SK-MEL-5 (cell line): ENCODE measurements at places on chromosomes 7 and 10.

- DNase-seq = no peak
Observed at GRCh38 chr7:127782075-127782474, 130.1 kb downstream of the SND1 start.

DNA sequence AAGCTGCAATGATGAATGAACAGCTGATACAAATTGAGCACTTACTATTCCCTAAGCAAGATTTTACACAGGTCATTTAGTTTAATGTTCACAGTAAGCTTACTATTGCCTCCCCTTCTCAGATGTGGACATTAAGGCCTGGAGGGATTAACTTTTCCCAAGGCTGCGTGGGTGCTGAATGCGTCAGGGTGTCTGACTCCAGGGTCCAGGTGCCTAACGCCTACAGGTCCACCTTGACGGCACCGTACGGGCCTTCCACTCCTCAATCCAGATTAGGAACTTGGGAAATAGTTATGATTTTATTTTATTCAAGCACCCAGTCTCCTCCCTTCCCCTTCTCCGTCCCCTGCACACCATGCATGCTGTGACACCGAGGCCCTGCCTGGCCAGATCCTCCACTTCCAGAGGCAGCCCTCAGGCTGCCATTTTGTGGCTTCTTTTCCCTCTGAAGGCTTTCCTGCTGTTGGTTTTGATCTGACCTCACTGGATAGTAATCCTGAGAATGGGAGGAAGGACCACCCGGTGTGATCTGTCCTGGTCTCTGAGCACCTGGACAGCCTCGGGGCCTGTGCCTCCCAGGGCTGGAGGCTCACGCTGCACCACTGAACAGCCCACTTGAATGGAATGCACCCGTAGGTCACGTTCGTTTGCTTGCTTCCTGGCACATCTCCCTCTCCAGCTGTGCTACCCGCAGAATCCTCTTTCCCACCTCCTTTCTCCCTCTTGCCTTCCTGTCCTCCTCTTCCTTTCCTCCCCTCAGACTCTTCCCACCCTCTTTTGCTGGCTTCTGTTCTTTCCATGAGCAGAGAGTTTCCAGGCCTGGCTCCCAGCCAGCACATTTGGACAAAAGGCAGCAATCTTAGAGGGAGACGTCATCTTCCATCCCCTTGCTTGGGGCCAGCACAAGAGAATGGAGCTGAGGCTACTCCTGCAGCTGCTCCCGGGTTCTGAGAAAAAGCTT lies 14.4 kb downstream of the DENND2A start:
- peak; percentile 52 for DNase-seq

GRCh38 chr10:128064108-128064969 lies 61.9 kb downstream of the MKI67 start:
- peak; percentile 14 for DNase-seq

DNA sequence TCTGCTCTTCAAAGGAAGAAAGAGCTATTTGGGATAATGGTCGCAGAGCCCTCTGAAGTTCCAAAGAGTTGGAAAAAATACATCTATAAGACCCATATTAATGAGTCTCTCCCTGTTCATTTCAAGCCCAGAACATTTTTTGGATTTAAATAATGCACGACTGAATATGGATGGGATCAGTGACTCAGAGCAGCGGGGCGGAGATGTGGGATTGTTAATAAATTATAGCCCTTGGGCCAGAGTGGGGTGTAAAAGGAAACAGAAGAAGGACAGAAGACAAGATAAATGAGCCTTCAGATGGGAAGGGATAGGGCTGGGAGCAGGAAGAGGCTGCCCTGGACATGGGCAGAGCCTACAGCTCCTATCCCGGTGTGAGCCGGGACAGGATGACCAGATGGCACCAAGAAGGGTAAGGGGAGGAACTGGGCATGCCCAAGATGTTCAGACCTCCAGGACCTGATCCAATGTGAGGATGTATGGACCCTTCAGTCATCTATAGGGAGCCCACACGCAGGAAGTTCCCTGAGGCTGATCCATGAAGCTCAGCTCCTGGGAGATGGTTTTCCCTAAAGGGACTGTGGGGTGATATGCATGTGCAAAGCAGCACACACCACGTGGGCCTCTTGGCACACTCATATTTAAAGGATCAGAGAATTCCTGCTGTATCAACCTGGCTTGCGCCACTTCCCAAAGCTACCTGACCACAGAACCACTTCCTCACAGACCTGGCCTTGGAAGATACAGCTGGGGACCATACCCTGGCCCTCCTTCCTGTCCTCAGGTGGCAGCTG lies 96.1 kb upstream of the PLXNA4 start:
- no peak for DNase-seq

DNA sequence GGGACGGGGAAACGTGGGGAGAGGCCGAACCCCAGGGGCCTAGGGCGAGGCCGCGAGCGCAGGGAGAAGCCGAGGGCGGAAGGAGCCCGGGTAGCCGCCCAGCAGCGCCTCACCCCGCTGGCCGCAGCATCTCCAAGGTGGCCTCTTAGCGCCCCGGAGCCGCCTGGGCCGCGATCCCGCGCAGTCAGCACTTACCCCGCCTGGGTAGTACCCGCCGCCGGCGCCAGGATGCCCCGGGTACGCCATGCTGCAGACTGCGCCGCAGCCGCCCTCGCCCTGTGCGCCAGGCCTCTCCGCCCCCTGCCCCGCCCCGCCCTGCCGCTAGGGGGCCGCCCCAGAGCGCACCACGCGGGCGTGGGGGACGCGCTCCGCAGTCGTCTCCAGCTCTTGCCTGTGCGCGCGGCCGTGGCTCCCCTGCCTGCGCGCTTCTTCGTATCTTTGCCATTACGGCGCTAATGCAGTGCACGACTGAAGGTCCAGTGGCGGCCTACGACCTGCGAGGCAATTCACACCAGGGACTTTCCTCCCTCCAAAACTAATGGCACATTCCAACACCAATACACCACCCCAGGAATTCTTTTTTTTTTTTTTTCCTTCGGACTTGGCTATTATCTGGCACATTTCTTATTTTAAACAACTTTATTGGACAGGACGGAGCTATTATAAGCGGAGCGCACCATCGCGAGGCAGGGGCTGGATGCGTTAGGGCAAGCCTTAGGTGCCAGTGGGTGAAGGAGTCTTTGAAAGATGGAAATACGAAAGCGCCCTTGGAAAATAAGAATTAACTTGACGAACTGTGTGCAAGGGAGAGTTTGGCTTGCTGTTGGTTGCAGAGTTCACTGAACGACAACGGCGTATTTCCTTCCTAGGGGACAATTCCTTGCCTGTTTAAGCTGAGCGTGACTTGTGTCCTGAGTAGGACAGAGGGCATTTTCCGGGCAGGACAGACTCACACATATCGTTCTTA lies at the start of gene SRI:
Gene SRI, minus strand, starts transcription at position 258 of the 967 bp plus-strand sequence. Its CDS starts 12 bp downstream, at position 246.
- DNase-seq = peak; percentile 88

DNA sequence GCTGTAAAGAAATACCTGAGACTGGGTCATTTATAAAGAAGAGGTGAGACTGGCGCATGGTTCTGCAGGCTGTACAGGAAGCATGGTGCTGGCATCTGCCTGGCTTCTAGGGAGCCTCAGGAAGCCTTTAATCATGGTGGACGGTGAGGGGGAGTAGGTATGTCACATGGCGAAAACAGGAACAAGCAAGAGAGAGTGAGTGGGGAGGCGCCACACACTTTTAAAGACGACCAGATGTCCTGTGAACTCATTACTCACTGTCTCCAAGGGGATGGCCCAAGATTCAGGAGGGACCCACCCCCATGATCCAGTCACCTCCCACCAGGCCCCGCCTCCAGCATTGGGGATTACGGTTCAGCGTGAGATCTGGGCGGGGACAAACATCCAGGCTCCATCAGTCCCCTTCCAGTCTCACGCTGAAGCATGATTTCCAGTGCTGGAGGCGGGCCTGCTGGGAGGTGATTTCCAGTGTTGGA lies 3.2 kb downstream of the ZNF316 start:
- DNase-seq = peak; percentile 42

DNA sequence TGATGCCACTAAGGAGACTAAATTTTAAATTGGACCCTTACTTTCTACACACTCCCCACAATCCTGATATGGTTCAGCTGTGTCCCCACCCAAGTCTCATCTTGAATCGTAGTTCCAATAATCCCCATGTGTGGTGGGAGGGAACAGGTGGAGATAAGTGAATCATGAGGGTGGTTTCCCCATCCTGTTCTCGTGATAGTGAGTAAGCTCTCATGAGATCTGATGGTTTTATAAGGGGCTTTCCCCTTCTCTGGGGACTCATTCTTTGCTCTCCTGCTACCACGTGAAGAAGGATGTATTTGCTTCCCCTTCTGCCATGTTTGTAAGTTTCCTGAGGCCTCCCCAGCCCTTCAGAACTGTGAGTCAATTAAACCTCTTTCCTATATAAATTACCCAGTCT lies 18.4 kb upstream of the BET1 start:
- peak; percentile 56 for DNase-seq

GRCh38 chr7:137928626-137929025 lies 73.3 kb downstream of the CREB3L2 start:
- DNase-seq = no peak

GRCh38 chr7:75931680-75932079 lies 16.7 kb downstream of the POR start:
- DNase-seq = no peak

DNA sequence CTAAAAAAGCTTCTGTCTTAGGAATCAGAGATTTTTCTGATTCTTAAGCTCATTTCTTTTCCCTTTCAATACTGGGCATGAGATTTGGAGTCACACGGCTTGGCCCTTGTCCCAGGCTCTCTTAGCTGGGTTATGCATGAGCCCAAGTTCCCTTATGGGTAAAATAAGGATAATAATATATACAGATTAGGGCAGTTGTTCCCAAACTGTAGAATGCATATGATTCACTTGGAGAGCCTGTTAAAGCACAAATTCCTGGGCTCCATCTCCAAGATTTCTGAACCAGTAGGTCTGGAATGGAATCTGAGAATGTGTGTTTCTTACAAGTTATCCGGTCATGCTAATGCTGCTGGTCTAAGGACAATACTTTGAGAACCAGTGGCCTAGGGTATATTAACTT lies 154.0 kb downstream of the REEP3 start:
- peak; percentile 7 for DNase-seq

DNA sequence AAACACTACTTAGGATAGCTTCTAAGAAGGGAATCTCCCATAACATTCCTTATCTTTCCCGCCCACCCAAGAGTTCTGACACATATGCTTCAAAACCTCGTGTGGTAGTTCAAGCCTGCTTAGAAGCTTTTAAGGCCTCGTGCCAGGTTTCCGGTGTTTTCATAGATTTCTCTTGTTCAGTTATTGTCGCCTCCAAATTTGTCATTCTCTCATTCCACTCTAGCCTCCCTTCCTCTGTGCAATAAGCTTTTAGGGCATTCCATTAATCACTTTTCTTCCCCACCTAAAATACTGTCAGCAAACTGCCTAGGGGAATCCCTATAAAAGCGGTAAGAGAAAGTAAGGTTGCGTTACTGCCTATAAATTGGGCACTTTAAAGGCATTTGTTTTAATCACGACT lies 718 bp upstream of the BPGM start:
- DNase-seq = peak; percentile 25

GRCh38 chr10:71717551-71717951 lies 2.0 kb downstream of the C10orf105 start:
- DNase-seq = no peak

GRCh38 chr7:74049997-74050798 lies 22.2 kb downstream of the ELN start:
- DNase-seq = no peak

DNA sequence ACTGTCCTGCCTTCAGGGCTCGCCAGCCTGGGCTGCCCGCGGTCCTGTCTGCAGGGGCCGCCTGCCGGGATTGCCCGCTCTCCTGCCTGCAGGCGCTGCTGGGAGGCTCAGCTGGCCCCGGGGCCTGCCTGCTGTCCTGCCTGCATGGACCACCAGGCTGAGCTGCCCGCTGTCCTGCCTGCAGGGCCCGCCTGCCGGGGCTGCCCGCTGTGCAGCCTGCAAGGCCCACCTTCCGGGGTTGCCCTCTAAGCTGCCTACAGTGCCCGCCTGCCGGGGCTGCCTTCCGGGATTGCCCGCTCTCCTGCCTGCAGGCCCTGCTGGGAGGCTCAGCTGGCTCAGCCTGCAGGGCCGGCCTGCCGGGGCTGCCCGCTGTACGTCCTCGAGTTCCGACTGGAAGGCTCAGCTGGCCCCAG lies 164.4 kb downstream of the GLRX3 start:
- DNase-seq = peak; percentile 1

GRCh38 chr10:55065185-55065584 lies 264.2 kb upstream of the PCDH15 start:
- DNase-seq = no peak

GRCh38 chr7:92934096-92934495 lies 97.7 kb upstream of the CDK6 start:
- DNase-seq = no peak

GRCh38 chr7:120792861-120793130 lies 65.1 kb downstream of the TSPAN12 start:
- DNase-seq = peak; percentile 33

GRCh38 chr7:84985073-84985784 lies 201.6 kb downstream of the SEMA3D start:
- DNase-seq = peak; percentile 42

DNA sequence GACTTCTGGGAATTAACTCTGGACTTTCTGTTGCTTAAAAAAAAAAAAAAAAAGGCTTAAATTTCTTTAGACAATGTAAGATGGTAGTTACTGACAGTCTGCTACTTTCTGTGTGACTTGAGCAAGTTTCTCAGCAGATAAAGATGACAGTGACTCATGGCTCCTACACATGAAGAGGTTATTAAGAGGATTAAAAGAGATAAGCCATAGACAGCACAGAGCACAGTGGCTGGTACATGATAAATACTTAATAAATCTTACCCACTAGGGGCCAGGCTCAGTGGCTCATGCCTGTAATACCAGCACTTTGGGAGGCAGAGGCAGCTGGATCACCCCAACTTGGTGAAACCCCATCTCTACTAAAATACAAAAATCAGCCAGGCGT lies 174.8 kb downstream of the JAZF1 start:
- no peak for DNase-seq

DNA sequence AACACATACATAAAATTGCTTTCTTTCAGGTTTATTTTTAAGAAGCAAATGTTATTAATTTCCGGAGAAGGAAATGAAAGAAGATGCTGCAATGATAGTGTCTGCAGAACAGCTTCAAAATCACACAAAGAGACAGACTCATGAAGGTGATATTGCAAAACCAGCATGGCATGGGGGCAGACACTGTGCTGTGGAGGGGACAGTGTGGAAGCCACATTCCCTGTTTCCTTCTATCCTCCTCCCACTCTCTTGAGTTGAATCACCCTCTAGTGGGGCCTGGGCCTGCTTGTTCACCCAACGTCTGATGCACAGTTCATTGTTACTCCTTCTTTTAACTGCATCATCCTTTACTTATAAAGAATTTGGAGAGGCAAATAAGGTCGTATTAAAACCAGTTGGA lies 104.0 kb upstream of the INSIG1 start:
- no peak for DNase-seq

GRCh38 chr7:147308539-147308938 lies 1191.9 kb downstream of the CNTNAP2 start:
- no peak for DNase-seq
